ENCODE measurements at places on chromosomes 11 and 22.

GRCh38 chr11:64276653-64277431 is 7.6 kb downstream of the BAD start:
- no peak for DNase-seq

DNA sequence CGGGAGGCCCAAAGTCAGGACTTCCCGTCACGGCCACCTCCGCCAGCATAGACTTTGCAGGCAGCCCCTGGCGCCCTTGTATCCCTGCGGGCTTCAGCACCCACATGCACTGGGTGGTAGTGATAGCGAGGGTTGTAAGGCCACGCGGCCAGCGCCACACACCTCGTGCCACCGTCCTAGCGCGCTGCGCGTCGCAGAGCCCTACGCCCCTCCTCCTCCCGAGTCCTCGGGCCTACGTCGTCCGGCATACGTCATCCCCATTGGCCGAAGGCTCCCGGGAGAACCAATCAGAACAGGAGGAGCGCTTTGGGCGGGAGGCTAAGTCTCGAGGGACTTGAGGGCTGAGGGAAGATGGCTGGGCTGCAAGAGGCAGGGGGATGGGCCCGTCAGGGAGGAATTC is 1.3 kb upstream of the BTBD18 start:
- DNase-seq, result no peak

DNA sequence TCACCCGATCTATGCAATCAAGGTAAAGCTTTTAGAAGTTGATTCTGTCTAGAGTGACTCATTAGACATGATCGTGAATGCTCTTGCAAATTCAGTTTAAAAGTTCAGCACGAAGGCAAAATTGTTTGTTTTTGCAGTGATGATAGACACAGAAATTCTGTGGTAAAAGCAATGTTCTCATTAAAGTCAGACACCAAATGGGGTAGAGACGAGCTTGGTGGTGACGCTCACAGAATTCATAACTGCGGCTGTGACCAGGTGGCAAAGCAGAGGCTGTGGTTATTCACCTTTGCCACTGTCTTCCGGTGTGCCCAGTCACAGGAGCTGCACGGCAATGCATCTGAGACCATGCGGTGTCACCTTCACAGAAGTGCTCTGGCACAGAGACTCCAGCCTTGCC is 83.4 kb downstream of the WNT7B start:
- no peak for DNase-seq

DNA sequence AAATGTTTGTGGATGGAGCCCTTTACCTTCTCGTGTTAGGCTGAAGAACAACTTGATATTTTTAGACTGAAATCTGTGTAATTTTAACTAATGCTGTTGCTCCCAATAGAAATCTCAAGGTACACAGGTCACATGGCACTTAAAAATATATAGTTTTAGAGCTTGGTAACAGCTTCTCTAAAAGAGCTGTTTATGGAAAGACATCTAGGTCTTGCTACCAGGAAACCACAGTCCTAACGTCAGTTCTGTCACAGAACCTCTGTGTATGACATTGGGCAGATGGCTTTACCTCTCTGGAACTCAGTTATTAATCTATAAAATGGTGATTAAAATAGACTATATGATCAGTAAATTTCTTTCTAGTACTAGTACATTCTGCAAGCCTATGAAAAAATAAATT is 35.4 kb downstream of the PAK1 start:
- DNase-seq, result no peak

Data from stimulated activated CD4-positive, alpha-beta T cell treated with anti-CD3 and anti-CD28 coated beads, Interleukin-1b, Interleukin-23, amount 100 ng/mL, for 24 hours (primary cell).